Right kidney (tissue), 9 donors: ENCODE measurements at places on chromosomes 5 and 9.

GRCh38 chr9:113219186-113219936, 1.7 kb downstream of the FKBP15 start:
- no peak for DNase-seq

DNA sequence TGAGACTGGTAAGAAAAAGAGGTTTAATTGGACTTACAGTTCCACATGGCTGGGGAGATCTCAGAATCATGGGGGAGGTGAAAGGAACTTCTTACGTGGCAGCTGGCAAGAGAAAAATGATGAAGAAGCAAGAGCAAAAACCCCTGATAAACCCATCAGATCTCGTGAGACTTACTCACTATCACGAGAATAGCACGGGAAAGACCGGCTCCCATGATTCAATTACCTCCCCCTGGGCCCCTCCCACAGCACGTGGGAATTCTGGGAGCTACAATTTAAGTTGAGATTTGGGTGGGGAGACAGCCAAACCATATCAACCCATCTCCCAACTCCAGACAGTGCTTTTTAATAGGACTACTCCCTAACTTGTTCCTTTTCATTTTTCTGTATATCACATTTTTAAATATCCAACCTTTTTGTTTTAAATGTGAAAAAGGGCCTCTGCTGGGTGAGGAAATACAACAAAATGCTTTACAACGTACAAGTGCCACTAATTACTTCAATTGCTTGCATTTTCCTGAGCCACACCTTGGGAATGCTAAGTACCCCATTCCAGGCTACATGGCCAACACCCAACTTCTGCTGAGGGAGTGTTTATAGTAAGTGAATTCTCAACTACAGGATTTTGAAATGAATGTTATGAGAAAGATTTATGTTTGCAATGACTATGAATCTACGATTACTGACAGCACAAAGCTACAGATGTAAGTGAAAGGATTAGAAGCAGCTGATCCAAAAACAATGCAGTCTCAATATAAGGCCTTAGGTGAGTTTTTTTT, 294.1 kb upstream of the CD180 start:
- DNase-seq: no peak

DNA sequence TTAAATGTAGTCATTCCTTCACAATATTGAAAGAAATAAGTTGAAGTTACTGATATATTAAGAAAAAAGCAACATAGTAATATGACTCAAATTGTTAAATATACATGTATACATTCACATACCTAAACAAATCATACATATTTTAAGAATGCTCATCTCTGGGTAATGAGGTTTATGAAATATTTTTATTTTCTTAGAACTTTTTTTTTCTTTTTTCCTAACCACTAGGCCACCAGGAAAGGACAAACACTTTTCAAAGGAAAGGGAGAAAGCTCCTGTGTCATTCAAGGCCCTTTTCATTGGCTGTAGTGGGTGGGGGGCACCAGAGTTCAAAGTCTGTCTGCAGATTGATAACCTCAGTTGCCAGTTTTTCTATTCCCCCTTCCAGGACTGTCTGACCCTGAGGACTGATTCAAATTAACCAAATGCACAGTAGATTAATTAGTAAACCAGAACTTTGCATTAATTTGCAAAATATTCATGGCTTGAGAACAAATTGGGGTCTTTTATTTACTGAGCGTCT, 72.9 kb upstream of the NIPAL4 start:
- DNase-seq: no peak

GRCh38 chr5:111781200-111781599, 24.2 kb upstream of the NREP start:
- no peak for DNase-seq

DNA sequence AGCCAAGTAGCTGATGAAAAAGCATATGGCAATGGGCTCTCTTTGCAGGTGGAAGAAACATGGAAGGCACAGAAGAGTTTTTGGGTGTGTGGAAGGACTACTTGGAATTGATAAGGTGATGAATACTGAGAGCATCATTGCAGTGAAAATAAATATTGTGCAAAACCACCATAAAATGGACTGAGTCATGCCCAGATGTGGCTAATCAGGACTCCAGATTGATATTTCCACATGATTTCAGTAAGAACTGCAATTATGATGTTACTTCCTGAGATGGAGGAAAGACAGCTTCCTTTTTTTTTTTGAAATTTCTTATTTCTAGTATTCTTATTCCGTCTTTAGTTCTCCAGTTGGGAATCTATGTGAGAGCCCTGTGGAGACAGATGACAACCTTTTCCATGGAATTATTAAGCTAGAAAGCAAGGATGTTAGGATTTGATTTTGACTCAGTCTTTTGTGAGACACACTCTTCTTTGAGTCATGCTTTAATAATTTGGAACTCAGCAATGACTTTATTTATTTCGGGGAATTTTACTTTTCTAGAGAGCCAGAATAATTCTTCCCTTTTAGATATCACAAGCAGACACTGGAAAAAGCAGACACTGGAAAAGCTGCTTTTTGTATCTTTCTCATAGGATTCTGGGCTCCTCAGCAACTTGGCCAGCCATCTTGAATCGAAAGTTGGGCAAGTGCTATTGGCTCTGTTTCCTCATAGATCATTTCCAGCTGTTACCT, 94.2 kb upstream of the VCAN start:
- DNase-seq: no peak

DNA sequence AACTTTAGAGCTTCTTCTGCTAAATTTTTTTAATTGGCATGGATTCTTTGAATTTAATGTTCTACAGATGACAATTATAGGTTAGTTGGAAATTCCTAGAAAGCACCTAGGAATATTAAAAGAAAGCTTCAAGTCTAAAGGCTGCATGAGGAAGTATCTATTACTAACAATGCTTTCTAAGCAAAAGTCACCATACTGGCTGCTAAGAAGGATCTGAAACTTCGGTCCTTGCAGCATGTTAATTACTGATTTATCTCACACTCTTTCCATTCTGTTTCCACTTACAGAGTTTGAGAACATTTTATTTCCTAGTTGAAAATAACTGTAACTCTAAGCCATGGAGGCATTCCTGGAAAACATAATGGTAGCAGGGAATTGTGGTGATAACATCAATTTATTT, 8.4 kb downstream of the SEMA6A start:
- no peak for DNase-seq

DNA sequence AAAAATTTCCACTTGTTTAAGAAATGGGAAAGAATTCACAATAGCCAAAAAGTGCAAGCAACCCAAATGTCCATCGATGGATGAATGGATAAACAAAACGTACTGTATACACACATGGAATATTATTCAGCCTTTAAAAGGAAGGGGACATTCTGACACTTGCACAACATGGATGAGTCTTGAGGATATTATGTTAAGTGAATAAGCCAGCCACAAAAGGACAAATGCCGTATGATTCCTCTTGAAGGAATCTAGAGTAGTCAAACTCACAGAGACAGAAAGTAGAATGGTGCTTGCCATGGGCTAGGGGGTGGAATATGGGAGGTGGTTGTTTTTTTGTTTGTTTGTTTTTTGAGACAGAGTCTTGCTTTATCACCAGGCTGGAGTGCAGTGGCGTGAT, 3.8 kb upstream of the ATP6V0E1 start:
- DNase-seq: no peak

- DNase-seq: no peak
These were observed 5.4 kb downstream of the NR5A1 start for GRCh38 chr9:124501771-124502320.

DNA sequence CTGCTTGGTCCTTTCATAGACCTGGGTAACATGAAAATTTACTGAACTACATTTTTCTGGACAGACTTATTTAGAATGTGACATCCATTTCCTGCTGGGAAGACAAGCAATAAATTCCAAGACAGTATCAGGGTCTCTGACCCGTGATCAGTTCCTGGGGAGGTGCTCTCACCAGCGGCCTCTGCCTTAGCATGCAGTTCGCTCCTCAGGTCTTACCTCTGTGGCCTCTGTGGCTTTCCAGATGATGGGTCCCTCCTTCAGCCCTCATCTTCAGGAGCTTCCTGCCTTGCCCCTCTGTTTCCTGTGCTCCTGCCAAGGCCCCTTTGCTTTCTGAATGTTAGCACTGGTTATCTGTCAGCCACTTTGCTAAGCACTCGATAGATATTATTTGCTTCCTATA, 66.4 kb downstream of the CMYA5 start:
- DNase-seq: no peak

- DNase-seq: peak; percentile 80
These were observed 4.6 kb upstream of the RGMB start for GRCh38 chr5:98768960-98769209.

GRCh38 chr9:122076117-122076516, 17.0 kb downstream of the TTLL11 start:
- DNase-seq: no peak

- no peak for DNase-seq
These were observed 67.1 kb upstream of the GOLPH3 start for GRCh38 chr5:32241034-32241783.

DNA sequence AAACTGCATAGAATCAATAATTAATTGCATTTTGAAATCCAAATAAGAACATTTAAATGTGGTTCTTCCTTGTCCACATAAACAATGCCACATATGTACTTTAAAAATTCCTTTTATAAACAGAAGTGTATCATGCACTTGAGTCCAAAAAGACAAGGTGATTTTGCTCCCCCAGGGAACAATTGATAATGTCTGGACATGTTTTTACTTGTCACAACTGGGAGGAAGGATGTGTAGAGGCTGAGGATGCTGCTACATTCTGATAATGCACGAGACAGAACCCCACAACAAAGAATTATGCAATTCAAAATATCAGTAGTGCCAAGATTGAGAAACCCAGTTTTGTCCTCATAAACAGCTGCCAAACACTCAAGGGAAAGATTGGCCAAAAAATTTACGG, 181.1 kb upstream of the ISL1 start:
- no peak for DNase-seq

GRCh38 chr5:34526682-34527305, 129.3 kb upstream of the RAI14 start:
- DNase-seq: no peak

GRCh38 chr9:131574730-131575640, 29.7 kb downstream of the PRRT1B start:
- DNase-seq: no peak

GRCh38 chr5:55286411-55286933, 21.0 kb downstream of the DHX29 start:
- no peak for DNase-seq

DNA sequence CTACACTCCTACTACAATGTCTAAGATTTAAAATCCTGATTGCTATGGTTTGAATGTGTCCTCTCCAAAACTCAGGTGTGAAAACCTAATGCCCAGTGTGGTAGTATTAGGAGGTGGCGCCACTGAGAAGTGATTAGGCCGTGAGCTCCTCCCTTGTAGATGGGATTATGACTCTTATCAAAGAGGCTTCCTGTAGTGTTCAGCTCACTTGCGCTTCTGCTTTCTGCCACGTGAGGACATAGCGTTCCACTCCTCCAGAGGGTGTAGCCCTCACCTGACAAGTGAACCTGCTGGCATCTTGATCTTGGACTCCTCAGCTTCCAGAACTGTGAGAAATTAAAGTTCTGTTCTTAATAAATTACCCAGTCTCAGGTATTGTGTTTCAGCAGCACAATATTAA, 33.0 kb upstream of the WHRN start:
- no peak for DNase-seq
